Activated T-cell treated with anti-CD3 and anti-CD28 coated beads, Interleukin-2, amount 50 U/mL, for 72 hours (primary cell): ENCODE measurements at places on chromosomes 1 and 21. TPM values are rescaled to one million over a fixed set of nuclear protein-coding genes. Genes with fewer than 3 reads are reported as not detected.

LRRN2 gene
- total RNA-seq: not detected

- DNase-seq: no peak
These were observed 78.3 kb upstream of the KCNK2 start for GRCh38 chr1:215004121-215004827.

- no peak for DNase-seq
These were observed 23.2 kb downstream of the PCNT start for GRCh38 chr21:46347203-46347550.

GSTM3 gene
- total RNA-seq: 8.1 TPM

DNA sequence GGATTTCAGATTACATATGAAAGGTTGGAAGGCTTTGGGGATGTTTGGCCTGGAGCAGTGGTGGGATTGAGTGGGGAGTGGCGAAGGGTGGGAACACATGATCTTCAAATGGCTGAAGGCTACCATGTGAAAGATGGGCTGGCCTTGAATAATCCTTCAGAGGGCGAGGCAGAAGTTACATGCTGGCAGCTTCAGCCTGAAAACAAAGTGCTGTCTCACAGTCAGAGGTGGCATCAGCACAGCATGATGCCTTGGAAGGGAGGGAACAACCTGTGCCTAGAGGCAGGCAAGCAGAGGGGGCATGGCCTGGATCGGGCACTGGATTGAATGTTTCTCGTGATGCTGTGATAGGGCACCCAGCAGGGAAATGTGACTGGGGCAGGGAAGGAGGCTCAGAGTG lies 130.8 kb downstream of the BEND5 start:
- DNase-seq: no peak

GPX7 gene
- 26.3 TPM for total RNA-seq

C1orf226 gene
- total RNA-seq: 0.19 TPM

DNA sequence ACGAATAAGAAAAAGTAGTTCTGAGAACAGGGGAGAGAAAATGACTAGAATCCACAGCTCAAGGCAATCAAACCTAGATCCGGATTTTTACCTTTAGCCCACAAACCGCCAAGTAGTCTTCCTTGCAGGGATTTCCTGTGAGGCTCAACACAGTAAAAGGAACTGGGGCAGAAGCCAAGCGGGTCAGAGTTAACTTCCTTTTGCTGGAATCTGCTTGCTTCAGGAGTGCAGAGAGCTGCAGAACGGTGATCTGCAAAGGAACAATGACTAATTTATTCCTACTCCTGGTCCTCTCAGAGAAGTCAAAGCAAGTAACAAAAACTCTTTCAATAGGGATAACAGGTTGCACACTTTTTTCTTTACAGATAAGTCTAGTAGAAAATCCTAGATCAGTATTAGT lies 53.4 kb downstream of the UBR4 start:
- no peak for DNase-seq

GRCh38 chr1:160801836-160802580 lies 6.0 kb downstream of the LY9 start:
- no peak for DNase-seq

DNA sequence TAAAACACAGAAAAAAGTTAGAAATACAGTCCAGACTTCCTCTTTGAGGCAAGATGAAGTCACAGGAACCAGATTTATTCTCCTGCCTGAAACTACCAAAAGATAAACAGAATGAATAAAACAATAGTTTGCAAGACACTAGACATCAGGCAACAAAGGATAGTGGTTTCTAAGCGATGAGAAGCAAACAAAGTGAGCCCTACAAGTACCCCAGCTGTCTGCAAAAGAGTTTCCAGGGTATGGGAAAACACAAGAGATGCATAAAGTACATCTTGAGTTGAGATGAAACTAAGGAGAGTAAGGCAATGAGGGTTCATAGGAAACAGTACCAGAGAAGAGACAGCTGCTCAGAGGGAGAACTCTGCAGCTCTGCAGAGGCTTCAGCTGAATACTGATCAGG lies 83.3 kb upstream of the COL24A1 start:
- DNase-seq: no peak

GRCh38 chr1:5532811-5533210 lies 459.4 kb downstream of the NPHP4 start:
- DNase-seq: no peak

DNA sequence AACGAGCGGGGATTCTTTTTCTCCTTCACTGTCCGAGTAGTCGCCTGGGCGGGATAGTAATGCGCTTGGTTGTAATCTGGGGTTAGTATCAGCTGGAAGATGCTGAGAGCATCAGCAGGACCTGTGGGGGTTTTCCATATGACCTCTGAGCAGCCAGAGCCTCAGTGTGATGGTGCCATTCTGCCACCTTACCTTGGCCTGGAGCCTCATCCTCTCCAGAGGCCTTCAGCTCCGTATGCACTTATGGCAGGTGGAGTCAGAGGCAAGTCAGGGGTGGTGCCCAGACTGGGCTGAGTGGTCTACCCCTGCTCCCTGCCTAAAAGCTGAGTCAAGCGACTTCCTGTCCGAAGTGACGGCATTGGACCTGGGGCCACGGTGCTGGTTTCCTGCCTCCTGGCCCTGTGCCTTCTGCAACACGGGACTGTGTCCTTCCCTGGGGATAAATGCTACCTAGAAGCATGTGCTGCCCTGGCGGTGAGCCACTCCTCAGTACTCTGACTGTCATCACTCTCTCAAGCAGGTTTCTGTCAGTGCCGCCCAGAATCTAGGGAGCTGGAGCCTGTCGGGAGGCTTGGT lies 24.7 kb downstream of the TENT5C start:
- no peak for DNase-seq

GBP7 gene
- total RNA-seq: not detected

DNA sequence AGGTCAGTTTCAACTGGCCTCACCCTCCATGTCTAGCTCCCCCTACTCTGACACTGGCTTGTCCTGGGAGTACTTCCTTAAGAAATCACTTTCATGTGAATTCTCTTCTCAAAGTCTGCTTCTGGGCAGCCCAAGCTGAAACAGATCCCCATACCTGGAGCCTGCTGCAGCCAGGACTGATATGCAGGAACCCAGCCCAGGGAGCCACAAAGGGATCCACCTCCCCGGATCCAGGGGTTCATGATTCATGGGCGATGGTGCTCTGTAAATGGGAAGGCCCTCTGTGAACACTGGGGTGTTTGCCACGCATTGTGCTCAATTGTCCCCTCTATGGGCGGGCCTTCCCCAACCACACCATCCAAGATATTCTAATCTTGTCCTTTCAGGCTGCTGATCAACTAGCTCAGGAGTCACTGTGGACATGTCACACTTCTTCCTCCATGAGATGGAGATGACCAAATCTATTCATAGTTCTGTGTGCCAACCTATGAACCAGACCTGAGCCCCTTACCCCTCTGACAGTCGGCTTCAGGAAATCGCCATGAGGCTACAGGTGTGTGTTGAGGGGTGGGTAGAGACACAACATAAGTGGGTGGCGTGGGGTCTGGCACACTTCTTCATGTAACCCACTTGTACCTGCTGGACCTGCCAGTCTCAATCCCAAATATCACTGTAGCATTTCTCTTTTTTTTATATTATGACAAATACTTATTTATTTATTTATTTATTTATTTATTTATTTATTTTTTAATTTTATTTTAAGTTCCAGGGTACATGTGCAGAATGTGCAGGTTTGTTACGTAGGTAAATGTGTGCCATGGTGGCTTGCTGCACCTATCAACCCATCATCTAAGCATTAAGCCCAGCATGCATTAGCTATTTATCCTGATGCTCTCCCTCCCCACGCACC lies 41.8 kb downstream of the RUNX3 start:
- DNase-seq: no peak

GRCh38 chr1:93114391-93114790 lies 35.3 kb downstream of the MTF2 start:
- no peak for DNase-seq
